ENCODE measurements at places on chromosomes 5 and 9.

DNA sequence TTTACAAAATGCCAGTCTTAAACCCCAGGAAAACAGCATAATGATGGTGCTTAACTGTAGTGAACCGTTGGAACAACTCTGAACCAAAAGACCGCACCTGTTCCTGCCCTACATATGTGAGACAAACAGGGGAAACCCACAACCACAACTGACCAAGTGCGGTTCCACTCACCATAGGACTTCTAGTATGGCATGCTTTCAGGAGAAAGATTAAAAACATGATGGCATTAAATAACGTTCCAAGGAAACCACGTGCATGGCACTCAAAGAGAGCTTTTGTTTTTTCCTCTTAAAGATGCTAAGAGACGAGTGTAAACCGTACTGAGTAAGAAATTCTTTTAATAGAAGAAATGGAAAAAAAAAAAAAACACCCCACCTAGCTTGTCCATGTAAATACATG, 119.8 kb downstream of the SSBP2 start:
- no peak for DNase-seq

DNA sequence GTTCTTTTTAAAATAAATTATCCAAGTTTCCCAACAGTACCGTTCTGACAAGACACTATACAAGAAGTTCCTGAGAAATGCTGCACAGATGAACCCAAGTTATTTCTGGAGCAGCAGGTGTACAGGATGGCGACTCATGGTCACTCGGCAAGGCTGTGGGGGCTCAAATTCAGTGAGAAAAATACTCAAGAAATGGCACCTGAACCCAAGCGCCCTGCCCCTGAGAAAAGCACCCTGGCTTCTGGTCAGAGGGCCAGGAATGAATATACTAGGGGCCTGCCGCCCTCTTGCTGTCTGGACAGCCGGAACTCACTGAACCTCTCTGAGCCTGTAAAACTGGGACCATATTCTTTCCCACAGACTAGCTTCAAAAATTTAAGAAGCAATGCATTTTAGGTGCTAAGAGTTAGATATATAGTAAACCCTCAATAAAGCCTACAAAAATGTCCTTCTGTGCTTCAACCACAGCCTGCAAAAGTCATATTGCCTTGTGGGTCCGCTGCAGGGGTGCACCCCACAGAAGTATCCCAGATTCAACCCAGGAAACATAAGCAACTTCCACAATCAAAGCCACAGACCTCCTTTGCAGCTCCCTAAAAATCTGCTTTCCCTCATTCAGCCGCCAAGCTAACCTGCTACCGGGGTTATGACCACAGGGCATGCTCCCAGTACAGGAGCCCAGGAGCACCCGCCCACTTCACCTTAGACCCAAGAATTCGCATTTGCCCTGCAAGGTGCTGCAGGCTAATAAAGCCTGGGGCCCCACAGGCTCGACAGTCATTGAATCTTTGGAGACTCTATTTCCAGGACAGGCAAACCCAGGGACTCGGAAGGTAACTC, 1.4 kb downstream of the RAPGEF1 start:
- no peak for DNase-seq

DNA sequence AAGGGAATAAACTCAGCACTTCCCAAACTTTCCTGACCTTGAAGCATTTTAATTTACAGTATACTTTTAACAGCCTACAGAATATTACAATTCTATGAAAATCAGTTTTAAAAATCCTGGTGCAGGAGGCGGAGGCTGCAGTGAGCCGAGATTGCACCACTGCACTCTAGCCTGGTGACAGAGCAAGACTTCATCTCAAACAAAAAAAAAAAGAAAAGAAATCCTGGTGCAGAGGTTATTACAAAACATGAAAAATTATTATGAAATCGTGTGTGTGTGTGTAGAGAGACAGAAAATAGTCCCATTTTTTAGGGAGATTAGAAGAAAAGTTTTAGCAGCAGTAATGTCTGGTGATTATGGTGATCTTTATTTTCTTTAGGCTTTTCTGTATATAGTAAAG, 26.9 kb downstream of the GOLPH3 start:
- no peak for DNase-seq

- DNase-seq = peak; percentile 5
Measured at GRCh38 chr5:155485386-155485785, 471.8 kb downstream of the KIF4B start.

DNA sequence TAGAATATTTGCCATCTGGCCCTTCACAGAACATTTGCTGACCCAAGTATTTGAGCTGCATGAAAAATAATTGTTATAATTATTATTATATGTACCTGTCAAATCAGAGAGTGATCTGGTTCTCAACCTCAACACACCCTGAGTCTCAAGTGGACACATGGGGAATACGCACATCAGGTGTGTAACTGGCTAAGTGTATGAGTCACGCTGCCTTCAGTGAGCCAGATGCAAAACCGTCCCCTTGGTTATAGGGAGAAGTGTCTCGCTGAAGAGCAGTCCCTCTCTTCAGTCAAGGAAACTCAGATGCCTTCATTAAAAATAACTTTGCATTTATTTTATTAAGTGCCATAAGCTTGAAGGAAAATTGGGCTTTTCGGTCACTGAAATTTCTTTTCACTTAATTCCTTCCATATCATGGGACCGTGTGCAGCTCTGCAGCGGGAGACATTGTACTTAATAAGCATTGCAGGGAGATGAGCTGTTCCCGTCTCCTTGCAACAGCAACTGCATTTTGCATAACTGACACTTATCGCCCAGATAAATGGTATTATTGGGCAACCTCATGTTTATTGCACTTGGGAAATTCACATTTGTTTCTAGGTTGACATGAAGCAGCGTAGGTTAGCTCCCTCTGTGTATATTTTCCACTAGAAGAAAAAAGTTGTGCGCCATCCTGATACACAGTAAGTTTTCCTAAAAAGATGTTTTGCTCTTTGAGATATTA, 512.3 kb upstream of the DAP start:
- DNase-seq = no peak

DNA sequence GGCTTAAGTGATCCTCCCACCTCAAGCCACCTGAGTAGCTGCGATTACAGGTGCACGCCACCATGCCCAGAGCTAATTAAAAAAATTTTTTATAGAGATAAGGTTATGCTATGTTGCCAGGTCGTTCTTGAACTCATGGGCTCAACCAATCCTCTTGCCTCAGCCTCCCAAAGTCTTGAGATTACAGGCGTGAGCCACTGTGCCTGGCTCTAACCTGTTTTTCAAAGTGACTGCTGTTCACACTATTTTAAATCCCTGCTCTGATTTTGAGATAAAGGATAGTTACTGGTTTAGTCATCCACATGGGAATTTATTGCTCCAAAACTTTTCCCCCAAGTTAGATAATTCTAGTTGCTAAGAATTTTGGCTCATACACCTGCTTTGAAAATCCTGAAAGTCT, 48.2 kb upstream of the MTMR12 start:
- no peak for DNase-seq

GRCh38 chr5:67643536-67643935, 446.9 kb upstream of the CD180 start:
- peak; percentile 10 for DNase-seq

- no peak for DNase-seq
Measured at GRCh38 chr5:100311806-100312205, 223.4 kb upstream of the FAM174A start.

GRCh38 chr9:92680166-92681119, 10.5 kb upstream of the IPPK start:
- no peak for DNase-seq

- DNase-seq = no peak
Measured at GRCh38 chr5:94094793-94095441, 353.5 kb upstream of the POU5F2 start.

GRCh38 chr9:89837162-89837933, 232.5 kb downstream of the GADD45G start:
- no peak for DNase-seq

DNA sequence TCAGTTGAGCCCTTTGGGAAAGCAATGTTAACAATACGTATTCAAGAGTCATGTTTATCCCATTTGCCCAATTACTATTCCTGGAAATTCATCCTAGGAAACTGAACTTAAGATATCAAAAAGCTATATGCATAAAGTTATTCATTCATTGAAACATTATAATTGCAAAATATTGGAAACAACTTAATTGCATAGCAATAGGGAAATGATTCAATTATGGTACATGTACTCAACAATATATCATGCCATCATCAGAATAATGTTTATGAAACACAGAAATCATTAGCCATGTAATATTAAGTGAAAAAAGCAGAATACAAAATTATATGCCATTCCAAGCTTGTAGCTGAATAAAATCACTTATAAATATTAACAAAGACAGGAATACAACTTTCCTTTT, 35.3 kb downstream of the ABCA1 start:
- DNase-seq = no peak

DNA sequence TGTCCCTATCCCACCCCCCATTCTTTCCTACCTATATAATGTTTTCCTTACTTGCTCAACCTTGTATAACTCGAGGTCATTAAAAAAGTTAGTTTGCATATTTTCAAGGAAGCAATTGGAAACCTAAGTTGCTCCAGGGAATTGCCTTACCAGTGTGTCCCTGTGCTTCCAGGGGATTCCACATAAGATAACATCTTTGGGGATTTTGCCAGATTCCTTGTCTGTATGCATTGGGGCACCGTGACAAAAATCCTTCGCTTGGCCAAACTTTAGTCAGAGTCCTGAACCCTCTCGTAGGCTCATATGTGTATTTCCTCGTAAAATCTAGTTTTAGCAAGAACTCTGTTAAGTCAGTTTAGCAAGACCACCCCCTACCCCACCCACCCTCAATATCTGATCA, 14.7 kb upstream of the OSMR start:
- no peak for DNase-seq

DNA sequence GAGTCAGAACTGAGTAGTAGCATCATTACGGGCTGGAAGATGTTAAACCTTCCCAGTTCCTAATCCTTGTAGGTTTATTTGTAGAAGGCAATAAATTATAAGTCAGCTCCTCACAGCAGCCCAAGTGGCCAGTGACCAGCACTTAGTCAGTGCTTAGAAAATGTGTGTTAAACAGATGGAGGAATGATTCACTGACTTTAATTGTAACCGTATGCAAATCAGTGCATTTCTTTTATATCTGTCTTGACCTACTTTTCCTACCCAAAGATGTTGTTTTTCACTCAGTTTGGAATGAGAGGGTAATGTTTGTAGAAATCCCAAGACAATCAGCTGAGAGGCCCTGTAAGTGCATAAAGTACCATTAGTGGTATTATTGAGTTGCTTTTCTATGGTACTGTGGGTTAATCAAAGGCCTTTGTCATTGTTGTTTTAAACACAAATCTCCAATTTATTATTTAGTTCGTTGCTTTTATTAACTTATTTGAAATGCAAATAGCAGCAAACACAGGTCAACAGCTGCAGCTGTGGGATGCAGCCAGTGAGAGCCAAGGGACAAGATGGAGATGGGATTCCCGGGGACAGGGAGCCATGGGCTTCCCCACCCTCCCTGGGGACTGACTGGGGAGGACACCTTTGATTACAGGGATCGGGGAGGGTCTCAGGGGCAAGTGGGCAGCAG, 49.8 kb downstream of the MAP1B start:
- peak; percentile 92 for DNase-seq

DNA sequence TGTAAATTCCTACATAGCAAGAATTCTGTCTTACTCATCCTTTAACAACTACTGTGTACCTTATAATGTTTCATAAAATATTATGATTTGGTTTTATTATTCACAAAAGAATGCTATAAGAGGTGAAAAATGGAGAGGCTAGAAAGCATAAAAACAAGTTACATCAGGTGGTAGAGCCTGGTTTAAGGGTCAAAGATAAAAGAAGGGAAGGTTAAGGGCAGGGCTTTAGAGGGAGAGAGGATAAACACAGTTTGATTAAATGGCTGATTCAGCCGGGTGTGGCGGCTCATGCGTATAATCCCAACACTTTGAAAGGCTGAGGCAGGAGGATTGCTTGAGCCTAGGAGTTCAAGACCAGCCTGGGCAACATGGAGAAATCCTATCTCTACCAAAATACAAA, 40.4 kb upstream of the HSPB3 start:
- DNase-seq = no peak

GRCh38 chr9:8701904-8702303, 902.3 kb upstream of the DMAC1 start:
- no peak for DNase-seq

DNA sequence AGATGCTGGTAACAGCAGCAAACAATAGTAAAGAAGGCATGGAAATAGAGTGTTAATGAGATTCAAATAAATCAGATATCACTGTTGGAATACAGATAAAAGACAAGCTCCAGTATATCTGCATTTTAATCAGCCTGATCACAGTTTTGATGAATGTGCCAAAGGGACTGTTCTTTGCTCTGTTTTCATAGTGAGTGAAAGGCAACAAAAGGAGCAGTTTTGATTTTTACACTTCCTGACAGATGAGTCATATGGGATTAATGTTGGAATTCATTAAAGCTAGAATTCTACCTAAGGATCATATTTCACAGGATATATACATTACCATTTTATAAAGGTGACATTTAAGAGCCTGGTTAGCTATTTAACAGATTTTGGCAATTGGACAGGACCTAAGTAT, 743.3 kb upstream of the PTPRD start:
- DNase-seq = no peak

DNA sequence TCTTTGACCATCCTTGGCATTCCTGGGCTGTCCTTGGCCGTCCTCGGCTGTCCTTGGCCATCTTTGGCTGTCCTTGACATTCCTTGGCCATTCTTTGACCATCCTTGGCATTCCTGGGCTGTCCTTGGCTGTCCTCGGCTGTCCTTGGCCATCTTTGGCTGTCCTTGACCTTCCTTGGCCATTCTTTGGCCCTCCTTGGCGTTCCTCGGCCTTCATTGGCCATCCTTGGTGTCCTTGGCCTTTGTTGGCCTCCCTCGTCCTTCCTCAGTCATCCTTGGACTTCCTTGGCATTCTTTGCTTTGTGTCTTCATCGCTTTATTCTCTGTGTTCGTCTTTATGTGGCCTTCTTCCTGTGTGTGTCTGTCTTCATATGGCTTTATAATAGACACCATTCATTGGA, 20.7 kb downstream of the NDUFS6 start:
- DNase-seq = no peak

DNA sequence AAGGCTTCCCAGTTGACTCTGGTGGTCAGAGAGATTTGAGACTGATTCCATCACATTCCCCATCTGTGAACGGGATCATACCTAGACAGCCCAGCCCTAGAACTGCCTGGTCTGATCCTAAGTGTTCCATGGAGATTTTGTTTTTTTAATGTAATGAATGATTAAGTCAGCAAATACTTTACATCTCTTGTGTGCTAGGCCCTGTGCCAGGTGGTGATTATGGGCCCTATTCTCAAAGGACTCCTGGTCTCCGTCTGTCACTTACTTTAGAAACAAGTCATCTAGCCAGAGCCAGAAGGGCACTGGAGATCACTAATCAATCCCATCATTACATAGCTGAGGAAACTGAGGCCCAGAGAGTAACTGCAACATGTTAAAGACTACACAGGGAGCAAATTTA, 1.1 kb upstream of the GPX3 start:
- no peak for DNase-seq

DNA sequence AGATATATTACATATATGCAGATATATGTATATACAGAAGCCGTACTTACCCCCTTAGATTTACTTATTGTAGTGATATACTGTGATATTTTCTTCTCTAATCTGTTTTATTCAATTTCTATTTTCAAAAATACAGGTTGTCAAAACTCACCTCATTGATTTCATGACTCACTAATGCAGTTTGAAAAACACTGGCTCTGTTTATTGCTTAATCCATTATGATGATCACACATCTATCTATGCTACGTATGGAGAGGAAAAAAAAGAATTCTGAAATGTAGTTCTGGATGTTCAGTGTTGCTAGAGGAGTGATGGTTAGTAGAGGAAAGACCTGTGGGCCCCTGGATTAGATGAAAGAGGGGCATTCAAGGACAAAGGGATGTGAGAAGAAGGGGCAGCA, 121.0 kb upstream of the RPS23 start:
- no peak for DNase-seq

All from AG04449 (cell line).